ENCODE measurements at places on chromosomes 16 and 17. TPM values are rescaled to one million over a fixed set of nuclear protein-coding genes. Genes with fewer than 3 reads are reported as not detected.

DNA sequence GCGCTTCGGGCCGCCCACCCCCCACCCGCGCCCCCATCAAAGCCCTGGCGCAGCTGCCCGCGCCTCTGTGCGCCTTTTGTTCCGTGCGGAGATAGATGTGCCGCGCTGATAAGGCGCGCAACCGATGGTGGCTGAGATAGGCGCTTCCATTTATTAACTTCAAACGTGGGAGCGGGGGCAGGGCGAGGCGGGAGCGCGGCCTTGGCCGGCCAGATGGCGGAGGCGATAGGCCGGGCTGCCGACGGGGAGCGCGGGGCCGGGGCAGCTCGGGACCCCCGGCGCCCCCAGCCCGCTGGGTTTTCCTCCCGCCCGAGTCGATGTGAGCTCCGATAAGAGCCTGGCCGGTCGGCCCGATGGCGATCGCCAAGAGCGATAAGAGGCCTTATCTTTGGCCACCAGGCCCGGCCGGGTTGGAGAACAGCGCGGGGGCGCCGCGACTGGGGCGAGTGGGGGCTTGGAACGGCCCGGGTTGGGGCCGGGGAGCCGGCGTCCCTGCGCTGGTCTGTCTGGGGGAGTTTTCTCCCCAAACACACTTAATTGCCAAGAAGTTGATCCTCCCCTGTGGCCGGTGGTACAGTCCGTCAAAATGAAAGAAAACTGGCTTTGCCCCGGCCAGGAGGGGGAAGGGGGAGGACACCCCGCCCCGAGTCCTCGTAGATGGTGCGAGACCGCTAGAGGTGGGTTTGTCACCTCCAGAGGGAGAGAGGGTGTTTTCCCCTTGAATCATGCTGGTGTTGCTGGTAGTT lies 2.7 kb downstream of the ZFPM1 start:
- peak; percentile 37 for DNase-seq

DNA sequence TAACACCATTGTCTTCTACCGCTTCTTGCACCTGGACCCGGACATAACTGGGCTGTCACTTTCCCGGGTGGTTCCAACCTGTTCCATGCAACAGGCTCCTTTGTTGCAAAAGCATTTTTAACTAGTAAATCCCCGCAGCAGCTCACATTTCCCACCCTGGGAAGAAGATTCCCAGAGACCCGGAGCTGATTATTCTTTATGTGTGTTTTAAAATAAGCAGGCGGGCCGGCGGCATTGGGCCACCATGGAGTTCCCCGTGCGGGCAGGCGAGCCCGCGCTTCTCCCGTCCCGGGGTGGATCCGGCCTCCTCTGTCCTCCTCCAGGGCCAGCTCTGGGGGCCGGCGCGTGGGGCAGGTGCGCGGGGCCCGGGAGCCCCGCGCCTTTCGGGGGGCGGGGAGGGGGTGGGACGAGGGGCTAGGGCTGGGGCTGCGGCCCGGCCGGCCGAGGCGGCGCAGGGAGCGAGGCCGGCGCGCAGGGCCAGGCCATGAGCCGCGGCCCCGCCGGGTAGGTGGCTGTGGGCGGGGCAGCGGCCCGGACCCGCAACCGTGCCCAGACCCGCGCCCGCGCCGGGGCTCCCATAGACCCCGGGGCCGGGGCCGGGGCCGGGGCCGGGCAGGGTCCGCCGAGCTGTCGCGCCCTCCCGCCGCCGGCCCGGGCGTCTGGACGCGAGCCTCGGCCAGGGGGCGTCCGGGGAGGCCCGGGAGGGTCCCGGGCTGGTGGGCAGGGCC lies 1.7 kb downstream of the CRAMP1 start:
- peak; percentile 34 for DNase-seq

DNA sequence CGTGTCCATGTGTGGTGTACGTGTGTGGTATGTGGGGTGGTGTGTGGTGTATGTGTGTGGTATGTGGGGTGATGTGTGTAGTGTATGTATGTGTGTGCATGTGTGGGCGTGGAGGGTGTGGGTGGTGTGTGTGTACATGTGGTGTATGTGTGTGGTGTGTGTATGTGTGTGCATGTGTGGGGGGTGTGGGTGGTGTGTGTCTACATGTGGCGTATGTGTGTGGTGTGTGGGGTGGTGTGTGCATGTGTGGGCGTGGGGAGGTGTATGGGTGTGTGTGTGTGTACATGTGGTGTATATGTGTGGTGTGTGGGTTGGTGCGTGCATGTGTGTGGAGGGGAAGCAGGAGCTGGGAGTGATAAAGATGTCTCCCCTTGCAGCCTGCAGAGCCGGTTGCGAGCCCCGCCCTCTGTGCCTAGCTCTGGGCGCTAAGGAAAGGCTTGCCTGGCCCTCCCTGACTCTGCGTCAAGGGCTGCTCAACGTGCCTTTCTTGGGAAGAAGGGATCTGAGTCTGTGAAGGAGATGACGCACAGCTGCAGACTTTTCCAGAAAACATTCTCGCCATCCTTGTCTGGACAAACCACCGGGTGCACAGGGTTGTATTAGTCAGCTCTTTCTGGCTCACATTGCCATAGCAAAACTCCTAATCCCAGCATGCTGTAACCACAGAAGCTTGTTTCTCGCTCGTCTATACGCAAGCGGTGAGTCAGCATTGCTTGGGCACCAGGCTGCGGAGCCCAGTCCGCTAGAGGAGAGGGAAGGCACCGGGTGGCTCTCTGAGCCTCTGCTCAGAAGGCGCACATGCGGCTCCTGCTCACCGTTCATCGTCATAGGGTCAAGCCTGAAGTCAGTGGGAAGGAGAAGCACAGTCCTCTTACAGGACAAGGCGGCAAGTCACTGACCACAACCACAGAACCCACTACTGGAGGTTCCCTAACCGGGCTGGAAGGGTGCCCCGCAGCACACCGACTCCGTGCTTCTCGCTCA lies 2.0 kb upstream of the CD300H start:
- peak; percentile 53 for DNase-seq

DNA sequence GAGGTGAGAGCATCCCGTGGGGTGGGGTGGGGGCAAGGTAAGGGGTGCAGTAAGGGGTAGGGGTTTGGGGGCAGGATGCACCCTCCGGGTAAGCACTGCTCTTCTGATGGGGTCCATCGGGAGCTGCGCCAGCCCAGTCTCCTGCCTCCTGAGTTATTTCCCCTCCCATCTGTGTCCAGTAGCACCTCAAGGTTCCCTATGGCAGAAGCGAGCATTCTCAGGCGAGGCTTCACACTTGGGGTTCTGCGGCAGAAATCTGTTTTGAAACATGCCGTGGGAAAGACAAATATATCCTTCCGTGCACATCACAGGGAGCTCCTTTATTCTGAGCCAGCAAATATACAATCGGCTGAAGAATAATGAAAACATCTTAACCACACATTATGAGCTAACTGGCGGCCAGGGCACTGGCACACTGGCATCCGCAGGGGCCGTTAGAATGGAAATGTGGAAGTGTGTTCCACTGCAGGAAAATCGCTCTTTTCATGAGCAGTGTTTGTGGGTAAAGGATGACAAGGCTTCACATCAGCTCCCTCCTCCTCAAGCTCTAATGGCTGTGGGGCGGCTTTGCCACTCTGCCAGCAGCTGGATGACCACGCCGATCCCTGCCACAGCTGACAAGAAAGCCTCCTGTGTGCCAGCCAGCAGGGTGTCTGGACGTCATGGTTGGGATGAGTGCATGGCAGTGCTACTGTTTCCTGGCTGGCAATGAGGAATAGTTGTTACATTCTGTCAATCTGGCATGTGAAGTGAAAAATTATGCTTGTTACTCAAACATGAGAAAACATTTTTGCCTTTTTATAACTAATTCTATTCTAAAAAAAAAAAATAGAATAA lies 20.0 kb downstream of the MTHFSD start:
- no peak for DNase-seq

DNA sequence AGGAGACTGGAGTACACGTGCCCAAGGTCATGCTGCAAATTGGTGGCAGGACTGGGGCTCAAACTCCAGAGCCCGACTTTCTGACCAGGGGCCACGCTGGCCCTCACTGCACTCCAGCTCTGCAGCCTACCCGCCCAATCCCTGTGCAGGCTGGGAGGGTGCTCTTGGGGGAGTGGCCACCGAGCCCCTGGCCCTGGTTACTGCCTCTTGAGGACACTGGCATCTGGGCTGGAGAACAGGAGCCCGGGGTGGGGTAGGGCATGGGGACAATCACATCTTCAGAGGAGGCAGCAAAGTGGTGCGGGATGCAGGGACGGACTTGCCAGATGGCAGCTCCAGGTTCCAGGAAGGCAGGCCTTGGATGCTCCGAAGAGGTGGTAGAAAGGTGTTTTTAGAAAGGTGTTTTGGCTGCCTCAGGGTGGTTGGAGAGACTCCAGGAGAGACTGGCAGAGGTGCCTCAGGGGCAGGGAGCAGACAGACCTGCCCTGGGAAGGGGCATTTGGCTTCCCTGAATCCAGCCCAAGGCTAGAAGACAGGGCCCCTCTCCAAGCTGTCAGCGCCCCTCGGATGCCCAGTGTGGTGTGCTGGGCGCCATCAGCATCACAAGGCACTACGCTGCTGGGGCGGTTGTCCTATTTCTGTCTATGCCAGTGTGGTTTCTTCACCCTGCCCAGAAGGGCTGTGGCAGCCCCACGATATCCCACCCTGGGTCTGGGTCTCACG lies 220.6 kb downstream of the NTN1 start:
- no peak for DNase-seq

HSD17B2 gene
- 16.2 TPM for total RNA-seq

Data from Calu3 (cell line).